ENCODE measurements at places on chromosomes 11 and 22. TPM values are rescaled to one million over a fixed set of nuclear protein-coding genes. Genes with fewer than 3 reads are reported as not detected.

MRGPRX4 gene
- total RNA-seq, result not detected

DNA sequence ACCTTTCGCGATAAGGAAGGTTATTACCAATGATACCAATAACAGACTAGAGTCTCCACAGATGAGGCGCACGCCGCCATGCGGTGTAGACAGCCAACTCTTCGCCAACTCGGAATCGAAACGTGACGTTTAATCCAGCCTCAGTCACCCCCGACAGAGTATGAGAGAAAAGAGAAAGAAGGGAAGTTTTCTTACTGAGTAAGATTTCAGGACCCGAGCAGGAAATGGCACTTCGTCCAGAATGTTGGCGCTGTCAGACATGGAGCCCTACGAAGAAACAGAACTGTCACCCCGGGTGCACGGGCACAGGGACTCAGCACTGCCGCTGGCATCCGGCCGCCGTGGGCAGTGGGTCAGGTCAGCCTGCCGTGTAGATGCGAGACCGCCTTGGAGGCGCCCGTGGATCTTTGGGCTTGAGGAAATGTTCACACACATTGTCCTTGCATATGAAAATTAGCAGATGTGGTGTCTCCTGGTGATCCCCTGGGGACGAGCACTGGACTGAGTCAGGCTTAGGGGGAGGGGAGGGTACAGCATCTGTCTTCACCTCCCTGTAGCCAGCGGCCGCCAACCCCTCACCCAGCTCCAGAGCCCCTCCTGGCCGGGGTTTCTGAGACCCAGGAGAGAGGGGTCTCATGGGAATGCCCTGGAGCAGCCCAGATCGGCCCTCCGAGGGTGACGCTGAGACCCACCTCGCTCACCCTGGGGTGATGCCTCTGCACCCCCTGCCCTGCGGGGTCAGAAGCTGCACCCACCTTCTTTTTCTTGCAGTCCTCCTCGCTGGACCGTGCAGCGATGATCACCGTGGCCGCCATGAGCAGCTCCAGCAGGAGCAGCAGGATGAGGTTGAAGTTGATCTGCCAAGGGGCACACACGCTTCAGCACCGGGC lies 8.3 kb downstream of the MLC1 start:
- no peak for DNase-seq

DNA sequence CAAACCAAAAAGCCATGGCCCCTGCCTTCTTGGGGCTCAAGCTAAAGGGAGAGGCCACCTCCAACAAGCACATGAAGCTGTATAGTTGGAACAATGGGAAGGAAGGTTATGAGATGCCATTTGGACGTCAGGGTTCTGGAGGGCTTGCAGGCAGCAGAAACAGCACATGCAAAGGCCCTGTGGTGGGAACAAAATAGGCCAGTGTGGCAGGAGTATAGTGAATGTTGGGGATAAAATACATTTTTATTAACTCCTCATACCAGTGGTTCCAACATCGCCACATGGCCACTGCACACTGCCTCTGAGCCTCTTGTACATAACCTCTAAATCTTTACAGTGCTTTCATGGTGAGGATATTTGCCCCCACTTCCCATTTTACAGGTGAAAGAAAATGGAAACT lies 32.2 kb upstream of the MN1 start:
- no peak for DNase-seq

MMP1 gene
- not detected for total RNA-seq

DNA sequence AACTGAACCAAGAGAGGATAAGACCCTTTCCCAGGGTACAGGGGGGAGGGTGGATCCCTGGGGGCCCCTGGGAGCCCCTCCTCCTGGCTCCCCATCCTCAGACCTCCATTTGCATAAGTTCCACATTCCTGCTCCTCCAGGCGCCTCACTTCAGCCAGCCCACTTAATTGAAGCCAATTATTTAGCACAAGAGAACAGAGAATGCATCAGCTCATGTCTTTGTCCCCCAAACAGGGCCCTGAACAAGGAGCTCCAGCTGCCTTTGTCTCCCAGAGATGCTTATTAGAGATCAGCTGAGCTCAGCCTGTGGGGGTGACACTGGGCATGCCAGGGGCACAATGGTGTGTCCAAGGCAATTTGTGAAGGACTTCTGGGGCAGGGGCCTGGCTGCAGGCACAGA lies 89.9 kb upstream of the PRDM11 start:
- DNase-seq, result no peak

- no peak for DNase-seq
These were observed 28.0 kb downstream of the SHISAL1 start for GRCh38 chr22:44284711-44285110.

DNA sequence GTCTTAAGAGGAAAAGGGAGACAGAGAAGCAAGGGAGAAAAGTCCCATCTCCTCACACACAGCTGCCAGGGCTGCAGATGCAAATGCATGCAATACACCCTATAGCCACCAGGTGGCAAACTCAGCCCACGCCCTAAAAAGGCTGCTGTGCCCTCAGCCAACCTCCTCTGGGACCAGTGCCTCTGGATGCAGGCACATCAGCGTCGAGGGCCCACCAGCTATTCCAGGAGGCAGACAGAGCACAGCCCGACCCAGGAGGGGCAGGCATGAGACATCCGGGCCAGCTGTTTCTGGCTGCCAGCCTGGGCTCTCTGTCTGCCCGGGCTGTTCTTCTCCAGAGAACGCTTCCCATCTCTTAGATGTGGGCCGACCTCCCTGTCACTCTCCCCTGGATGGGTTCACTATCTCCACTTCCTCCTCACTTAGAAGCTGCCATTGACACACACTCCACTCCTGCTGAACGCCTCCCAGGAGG lies 39.7 kb downstream of the TPBGL start:
- DNase-seq, result peak; percentile 83

DNA sequence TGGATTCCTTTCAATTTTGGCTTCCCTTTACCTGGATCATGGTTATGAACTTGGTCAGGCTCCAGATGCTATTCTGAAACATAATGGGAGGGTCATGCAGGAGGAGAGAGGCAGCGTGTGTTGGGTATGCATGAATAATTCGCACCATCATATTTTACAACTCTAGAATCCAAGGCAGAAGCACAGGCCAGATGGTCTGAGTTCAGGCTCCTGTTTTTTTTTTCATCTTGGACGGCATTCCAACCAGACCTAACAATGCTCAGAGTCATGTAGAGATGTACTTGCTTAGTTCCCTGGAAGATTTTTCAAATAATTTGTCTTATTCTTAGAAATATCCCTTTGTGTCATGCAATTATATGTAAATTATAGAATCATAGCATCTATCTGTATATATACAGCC lies 393.5 kb downstream of the JRKL start:
- no peak for DNase-seq

GRCh38 chr11:59545179-59546020 lies 34.1 kb downstream of the OR4D9 start:
- no peak for DNase-seq

DNA sequence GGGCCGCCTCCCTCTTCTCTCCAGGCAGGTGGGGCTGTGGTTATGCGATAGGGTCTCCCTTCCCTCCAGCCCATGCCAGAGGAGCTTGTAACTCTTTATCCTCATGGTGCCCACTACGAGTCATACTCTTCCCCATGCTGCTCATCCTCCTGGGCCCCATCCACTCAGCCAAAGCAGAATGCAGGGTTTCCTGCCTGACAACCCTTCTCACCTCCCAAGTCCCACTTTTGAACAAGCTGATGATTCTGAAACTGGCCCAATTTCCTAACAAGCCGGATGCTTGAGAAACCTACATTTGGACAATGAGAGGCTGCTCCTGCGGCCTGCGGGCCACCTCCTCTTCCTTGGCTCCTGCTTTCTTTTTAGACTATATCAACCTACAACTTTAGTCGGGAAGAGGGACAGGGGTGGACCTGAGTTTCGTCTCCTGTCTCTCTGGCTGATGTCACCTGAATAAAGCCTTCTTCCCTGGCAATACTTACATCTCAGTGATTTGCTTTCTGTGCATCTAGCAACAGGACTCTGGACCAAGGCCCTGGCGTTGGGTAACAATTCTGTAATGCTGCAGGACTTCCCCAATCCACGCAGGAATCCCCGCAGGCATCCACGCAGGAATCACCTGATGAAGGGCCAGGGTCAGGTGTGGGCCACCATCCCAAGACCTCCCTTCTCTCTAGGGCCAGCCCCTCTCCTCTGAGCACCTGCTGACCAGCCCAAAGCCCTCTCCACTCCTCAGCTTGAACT lies 1.5 kb upstream of the NDUFS8 start:
- DNase-seq, result no peak

MAPK8IP2 gene
- total RNA-seq, result 1.4 TPM

Data from transverse colon (tissue), 4 donors.